ENCODE measurements at places on chromosomes 3 and 15.

DNA sequence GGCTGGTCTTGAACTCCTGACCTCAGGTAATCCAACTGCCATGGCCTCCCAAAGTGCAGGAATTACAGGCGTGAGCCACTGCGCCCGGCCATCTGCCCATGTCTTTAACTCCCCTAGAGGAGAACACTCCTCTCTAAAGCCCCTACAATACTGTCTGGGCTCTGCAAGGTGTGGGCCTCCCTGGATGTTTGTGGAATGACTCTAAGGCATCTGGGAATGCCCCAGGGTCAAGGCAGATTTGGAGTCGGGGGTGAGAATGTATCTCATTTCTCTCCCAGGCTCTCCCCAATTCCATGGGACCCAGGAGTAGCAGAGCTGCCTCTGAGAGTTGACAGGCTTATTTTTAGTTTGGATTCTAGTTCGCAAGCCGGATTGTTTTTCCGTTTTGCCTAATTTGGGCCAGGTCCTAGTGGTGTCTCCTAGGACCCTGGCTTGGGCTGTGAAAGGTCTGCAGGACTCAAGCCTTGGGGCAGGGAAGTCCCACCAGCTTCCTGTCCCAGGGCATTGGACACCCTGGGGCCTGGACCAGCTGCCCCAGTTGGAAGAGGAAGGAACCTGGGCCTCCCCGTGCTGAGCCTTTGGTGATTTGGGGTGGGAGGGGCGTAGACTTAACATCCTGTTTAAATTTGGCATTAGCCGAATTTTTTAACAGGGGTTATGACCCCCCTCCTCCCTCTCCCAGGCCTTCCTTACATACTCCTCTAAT, 53.5 kb downstream of the MAGEF1 start:
- DNase-seq, result no peak

GRCh38 chr3:42432485-42432884, 22.1 kb upstream of the LYZL4 start:
- DNase-seq, result no peak

GRCh38 chr3:127908202-127908601, 6.8 kb upstream of the KBTBD12 start:
- no peak for DNase-seq

GRCh38 chr15:49789436-49789835, 168.6 kb downstream of the DTWD1 start:
- DNase-seq, result no peak

DNA sequence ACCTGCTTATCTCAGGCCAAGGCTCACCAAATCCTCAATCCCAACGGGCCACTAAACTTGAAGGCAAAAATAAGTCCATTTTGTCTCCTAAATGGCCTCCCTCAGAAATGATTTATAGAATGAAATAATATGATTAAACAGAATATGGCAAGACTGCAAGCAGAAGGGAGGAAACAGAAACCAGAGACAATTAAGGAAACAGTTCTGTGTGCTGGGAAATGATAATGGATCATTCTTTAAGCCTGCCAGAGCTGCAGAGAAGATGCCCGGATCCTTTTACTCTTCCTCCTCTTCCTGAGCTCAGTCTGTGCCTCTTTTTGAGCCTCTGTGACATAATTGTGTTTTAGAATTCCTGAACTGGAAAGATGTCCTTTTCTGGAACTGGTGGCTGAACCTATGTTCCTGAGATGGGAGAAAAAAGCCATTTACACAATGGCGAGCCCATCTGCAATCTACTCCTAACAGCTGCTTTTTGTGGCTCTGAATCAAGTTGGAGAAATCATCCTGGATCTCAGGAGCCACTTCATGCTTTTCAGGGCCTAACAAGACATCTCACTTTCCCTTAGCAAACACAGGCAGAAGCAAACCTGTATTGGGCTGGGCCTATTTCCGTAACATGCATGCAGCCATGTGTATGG, 2.8 kb upstream of the ABHD2 start:
- DNase-seq, result no peak

DNA sequence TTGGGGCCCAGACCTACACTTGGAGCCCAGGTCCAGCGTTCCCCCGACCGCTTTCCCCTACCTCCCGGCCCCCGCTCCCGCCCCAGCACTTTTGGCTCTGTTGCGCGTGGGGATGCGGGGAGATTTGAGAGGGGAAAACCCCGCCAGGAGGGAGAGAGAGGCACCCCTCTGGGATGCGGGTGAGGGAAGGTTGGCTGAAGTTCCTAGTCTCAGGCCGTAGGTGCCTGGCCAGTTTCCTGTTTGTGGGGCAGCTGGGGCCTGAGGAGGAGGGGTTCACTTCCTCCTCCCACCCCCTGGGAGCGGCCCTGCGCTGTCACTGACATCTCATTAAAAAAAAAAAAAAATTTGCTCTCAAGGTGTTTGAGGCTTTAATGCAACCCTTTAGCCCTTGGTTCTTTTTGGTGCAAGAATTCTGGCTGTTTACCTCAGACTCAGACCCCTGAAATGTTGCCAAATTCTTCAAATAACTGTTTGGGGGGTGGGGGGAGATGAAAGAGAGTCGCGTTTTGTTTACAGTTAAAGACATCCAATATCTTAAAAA, 2.6 kb downstream of the FAM43A start:
- no peak for DNase-seq

DNA sequence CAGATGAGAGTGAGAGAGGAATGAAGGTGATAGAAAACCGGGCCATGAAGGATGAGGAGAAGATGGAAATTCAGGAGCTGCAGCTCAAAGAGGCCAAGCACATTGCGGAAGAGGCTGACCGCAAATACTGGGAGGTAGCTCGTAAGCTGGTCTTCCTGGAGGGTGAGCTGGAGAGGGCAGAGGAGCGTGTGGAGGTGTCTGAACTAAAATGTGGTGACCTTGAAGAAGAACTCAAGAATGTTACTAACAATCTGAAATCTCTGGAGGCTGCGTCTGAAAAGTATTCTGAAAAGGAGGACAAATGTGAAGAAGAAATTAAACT, 88.9 kb downstream of the EOMES start:
- DNase-seq, result peak; percentile 19

DNA sequence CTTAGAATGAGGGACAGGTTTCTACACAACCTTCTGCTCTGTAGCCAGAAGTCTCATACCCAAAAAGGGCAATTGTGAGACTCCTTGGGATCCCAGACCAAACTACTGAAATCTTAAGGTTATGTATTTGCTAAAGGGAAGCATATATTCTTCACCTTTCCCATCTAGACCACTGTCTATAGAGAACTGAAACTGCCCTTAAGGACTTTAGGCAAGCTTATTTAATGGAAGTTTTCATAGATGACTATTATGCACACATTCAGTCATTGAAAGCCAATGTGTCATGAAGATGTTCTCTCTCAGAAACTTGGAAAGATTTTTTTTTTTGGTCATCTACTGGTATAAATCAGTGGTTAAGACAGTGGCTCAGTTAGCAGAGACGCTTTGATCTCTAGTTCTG, 365.3 kb downstream of the MCTP2 start:
- no peak for DNase-seq

- no peak for DNase-seq
Observed at GRCh38 chr3:156649681-156650080, 24.7 kb upstream of the TIPARP start.

GRCh38 chr3:15977090-15977489, 179.3 kb upstream of the ANKRD28 start:
- DNase-seq, result no peak

DNA sequence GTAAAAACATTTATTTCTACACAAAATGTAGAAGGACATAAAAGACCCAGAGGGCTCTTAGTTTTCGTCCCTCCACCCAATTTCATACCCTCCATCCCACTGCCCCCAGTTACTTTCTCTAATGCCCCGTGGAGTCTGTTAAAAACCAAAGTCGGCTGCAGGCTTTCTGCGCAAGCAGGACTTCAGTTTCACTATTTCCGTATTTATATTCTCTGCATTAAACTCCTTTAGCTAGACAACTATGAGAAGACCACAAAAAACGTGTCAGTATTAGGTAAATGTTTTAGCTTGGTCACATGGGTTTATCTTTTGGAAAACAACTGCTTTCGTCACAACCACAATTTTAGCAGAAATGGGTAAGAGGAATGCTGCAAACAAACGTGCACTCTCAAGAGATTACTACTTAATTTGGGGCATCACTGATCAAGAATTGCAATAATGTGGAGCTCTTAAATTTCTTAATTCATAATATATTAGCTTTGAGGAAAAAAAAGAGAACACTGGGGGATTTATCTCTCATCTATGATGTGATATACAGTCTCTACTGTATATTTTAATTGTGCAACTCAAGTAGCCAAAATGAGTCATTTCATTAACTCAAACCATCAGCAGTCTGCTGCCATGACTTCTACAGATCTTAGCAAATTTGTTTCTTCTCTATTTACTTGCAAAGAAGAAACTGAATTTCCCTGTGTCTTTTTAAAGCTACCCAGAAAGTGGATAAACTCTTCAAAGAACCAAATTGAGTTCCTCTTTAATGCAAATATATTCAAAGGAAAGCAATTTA, 740 bp upstream of the NSMCE3 start:
- DNase-seq, result peak; percentile 8

- no peak for DNase-seq
Observed at GRCh38 chr3:50502225-50502583, 1.2 kb downstream of the CACNA2D2 start.

- DNase-seq, result no peak
Observed at GRCh38 chr3:42066516-42067181, 24.5 kb upstream of the TRAK1 start.

DNA sequence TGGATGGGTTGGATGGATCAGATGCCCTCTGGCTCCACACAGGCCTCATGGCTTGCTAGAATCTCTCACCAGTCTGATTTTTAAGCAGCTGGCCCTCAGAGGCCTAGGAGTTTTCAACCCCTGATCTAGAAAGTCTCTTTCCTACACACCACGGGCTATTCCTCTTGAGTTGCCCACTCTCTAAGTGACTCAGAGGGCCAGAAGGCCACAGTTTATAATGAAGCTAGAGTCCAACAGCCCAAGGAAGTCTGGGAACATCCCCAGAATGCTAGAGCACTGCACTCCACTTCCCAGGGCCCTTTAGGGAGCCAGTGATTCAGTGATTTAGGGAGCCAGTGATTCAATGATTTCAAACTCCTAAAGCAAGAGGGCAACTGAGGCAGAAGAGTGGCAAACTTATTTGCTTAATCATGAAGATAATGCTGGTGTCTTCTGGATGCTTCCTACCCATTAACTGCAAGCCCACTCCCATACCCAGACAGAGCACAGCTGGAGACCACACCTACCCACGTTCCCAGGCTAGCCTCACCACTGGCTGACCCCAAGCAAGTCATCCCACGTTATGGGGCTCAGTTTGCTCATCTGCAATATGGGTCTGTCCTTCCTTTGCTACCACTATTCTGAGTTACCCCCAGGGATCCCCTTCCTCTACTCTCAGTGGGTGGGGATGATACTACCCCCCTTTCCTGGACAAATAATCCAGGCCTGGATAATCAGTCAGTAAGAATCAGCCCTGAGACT, 36.7 kb downstream of the ABTB1 start:
- DNase-seq, result no peak

DNA sequence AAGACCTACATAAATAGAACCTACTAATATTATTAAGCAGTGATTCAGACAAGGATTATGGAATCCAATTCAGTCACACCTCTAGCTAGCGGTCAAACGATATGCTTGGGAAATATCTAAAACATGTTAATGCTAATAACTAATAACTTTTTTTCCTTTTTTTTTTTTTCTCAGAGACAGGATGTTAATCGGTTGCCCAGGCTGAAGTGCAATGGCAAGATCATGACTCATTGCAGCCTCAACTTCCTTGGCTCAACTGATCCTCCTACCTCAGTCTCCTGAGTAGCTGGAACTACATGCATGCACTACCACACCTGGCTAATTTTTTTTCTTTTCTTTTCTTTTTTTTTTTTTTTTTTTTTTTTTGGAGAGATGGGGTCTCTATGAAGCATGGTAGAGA, 124.1 kb downstream of the NR2E3 start:
- no peak for DNase-seq

DNA sequence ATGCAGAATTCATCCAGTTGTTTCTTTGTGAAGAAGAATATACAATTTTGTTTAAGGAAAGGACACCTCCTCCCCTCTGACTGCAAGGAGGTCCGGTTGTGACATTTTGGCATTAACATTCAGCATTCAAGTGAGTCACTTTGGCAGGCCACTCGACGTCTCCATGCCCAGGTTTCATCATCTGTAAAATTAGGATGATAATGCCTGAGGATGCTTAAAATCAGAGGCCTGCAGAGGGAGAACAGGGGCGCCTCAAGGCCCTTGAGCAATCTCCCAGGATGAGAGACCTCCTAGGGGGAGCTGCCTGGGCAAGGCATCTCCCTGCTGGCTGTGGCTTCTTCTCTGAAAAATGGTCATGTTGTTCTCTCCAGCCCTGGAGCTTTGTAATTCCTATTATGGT, 236.0 kb downstream of the CACNA2D3 start:
- no peak for DNase-seq

DNA sequence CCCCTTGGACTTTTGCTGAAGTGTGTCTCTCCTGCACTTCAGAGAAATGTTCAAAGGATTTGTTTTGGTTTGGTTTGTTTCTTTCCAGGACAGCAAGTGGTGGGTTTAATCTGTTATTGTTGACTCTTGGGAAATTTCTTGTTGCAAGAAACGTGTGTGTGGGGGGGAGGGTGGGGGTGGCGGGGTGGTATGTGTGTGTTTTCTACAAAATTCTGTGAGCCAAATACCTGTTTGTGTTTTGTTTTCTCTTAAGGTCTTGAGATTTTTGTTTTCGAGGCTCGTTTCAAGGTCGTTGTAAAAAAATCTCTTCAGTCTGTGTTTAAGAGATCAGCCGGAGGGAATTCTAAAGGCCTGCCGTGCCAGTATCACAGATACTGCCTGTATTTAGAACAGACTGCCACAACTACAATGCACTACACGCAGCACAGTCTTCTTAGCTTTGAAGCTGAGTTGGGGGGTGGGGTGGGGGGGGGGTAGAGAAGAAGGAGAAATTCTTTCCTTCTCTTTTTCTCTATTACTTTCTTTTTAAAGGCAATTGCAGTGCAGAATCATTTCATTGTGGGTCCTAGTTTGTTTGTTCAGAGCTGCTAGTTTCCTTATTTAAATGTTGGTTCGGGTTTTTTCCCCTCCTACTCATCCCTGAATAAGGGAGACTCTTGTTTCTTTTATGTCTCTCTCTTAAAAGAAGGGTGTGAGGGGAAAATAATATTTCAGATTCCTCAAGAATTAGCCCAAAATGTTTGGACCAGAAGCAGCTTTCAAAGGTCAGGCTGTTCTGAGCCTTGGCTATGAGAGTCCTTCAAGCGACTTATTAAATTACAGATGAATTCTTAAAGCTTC, 1.4 kb upstream of the BCL6 start:
- no peak for DNase-seq

GRCh38 chr3:132079147-132079546, 44.3 kb upstream of the CPNE4 start:
- DNase-seq, result no peak
